ENCODE measurements at places on chromosomes 4 and X.

DNA sequence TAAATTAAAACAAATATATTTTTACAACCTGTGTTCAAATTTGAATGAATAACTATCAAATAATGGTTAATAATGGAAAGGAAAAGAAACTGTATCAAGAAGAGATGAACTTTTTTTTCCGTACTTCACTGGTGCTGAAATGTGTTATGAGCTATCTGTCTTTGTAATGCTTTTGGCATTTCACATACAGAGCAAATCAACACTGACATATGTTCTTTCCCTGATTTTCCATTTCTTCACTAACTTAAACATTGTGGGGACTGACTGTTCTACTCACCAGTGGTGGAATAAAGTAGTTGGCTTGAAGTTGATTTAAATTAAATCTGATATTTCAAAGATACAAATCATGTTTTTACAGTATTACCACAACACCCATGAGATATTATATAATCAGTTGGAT is 304.0 kb upstream of the BMP3 start:
- DNase-seq, result no peak

GRCh38 chrX:2483398-2484060 is 17.2 kb downstream of the DHRSX start:
- DNase-seq, result no peak

DNA sequence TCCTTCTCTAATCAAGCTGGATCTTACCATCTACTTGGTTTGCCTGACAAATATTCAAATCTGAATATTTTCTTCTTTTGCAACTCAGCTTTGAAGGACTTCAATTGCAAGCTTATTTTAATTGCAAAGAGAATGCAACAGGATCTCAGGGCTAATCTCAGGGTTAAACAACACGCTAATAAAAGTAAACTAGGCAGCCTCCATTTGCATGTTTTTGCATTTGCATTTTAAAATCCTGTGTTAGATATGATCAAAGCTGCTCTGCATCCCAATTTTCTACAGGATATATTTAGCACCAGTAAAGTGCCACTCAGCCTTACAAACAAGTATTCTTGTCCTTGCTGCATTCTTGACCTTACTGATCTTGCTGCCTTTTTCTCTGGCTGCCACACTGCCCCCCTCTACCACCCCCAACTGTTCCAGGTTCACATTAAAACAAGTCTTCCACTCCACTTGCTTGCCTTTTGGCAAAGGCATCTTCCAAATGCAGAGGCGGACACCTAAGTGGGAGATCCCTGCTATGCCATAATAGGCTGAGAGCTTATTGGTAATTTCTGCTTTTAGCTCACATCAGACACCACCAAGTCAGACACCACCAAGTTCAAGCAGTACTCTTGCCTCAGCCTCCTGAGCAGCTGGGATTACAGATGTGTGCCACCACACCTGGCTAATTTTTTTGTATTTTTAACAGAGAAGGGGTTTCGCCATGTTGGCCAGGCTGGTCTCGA is 48.1 kb downstream of the GPRIN3 start:
- DNase-seq, result no peak

DNA sequence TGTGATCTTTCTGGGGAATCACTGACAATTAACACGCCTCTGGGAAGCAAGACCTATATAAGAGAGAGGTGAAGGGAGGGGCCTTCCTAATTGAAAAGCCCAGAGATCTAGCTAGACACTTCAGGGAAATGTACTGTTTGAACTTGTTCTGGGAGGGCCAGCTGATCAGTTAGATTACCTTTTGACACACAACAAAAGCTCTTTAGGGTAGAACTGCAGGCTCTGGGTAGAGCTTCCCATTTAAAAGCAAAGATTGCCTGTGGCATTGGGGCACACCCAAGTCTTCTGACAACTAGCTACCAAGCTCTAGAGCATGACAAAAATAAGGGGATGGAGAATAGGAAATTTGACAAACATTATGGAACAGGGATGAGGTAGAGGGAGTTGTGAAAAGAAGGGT is 26.3 kb downstream of the AREG start:
- DNase-seq, result no peak

DNA sequence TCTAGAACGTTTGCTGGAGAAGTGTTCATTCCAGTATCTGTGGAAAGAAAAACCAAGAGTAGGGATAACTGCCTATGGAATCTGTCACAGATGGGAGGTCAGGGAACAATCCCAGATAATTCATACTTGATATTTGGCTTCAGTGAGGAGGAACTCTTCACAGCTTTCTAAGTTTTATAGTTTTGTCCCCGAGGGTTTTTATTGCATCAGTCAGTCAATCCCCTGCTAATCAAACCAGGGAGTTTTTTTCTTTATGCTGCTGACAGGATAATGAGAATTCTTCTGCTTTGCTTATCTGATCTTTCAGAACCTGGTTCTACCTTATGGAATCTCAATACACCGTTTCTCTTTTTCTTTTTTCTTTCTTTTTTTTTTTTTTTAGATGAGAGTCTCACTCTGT is 633 bp upstream of the TRIML2 start:
- no peak for DNase-seq

DNA sequence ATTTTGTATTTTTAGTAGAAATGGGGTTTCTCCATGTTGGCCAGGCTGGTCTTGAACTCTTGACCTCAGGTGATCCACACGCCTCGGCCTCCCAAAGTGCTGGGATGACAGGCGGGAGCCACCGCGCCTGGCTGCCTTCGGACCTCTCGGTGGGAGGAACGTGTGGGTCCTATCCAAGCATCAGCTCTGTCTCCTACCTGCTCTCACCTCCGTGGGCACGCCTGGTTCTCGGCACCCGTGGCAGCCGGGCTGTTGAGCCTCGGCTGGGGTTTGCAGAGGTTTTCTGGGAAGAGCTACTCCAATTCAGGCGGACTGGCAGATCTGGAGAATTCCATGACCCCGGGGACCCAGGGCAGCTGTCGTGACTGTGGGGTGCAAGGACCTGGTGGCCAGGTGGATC is 23.6 kb upstream of the PPP2R3B start:
- DNase-seq, result no peak

DNA sequence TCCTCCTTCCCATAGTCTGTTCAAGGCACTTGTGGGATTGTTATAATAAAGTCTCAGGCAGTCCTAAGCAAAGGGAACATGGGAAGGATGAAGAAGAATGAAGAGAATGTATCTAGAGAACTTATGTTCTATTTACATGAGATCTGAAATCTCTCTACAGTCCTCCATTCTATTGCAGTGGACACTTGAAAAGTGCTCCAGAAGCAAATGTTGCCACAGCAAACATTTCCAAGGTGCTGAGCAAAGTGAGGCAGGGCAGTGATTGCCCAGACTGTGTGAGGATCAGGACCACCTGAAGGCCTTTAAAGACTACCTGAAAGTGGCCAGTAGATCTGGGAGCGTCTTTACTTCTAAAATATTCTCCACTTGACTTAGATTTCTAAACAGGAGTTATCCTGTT is 203.5 kb downstream of the RBM46 start:
- DNase-seq, result no peak

DNA sequence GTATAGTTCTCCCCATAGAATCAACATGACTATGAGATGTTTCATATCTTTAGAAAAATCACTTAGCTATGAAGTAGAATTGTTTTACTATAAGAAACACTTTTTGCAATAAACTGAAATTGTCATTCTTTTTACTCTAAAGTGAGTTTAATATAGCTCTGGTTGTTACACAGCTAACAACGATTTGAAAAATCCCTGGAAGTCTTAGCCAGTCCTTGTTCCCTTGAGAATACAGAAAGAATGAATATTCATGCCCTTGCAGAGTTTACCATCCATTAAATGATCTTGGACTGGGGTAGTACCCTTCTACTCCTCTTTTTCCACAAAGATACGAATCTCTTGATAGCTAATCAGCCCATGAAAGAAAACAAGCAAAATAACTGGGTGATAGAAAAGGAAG is 141.8 kb downstream of the JADE1 start:
- no peak for DNase-seq

DNA sequence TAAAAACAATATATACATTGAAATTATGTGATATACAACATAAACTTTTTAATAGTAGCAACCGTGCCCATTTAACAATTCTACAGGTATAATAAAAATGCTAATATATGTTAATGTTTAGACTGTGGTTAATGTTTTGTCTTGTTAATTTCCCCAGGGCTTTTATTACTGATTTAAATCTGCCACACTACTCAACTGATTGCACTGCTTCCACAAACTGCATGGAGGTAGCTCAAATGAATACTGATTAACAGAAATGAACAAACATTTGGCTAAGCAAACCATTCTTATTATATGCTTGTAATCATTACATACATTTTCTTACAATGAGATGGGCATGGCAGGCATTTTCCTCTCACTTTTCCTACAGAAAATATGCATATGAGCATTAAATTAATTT is 275.9 kb downstream of the GPC3 start:
- DNase-seq, result no peak

- no peak for DNase-seq
These were observed 22.6 kb downstream of the WDR1 start for GRCh38 chr4:10093801-10094552.

GRCh38 chrX:122026665-122027064 is 979.3 kb downstream of the GLUD2 start:
- no peak for DNase-seq

DNA sequence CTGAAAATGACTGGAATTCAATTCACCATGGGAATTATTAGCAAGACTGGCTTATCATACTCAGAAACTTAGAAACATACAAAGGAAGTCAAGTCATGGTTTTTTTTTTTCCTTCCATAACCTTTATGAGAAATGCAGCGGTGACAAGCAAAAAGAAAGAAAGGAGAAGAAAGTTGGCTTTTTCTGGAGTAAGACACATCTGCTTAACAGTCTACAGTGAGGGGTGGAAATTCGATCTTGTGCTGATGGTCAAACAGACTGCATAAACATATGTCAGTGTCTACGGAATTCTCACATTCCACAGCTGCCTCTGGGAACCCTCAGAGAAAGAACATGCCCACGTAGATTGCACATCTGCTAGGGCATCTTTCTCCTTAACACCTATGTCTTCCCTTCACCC is 54.6 kb downstream of the PROM1 start:
- DNase-seq, result peak; percentile 67

GRCh38 chr4:23884741-23885140 is 5.1 kb downstream of the PPARGC1A start:
- peak; percentile 29 for DNase-seq

- no peak for DNase-seq
These were observed 8.2 kb upstream of the GPR78 start for GRCh38 chr4:8571702-8572685.

DNA sequence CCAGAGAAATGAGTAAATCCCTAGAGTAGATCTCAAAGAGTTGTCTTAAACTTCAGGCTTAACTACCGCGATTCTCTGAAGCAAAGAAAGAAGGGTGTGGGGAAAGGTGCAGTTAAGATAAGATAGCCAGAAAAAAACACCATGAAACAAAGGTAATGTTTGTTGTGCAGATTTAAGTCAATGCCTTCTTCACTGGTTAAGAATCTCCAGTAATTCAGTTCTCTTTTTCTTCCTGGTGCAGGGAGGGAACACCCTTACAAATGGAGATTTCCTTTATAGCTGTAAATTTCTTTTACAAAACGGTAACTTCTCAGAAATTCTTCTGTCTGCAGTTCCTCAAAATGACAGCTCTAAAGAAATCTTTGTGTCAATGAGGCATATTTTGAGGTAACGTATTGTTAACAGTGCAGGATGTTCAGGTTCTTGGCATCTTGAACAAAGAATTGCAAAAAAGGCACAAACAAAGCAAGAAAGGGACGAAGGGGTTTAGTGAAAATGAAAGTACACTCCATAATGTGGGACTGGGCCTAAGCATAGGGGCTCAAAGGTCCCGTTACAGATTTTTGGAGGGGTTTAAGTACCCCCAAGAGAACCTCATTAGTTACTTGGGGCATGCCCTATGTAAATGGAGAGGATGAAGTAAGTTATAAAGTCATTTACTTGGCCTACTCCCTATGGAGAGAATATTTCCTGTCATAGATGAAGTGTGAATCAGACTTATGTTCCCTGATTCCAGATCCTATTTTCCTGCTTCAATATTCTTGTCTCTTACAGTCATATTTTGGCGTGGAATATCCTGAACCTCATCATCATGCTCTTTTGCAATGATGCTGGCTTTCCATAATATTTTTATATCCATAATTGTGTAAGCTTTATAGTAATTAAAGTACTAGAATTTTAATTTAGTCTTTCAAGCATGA is 492.0 kb downstream of the PCDH11X start:
- DNase-seq, result no peak

DNA sequence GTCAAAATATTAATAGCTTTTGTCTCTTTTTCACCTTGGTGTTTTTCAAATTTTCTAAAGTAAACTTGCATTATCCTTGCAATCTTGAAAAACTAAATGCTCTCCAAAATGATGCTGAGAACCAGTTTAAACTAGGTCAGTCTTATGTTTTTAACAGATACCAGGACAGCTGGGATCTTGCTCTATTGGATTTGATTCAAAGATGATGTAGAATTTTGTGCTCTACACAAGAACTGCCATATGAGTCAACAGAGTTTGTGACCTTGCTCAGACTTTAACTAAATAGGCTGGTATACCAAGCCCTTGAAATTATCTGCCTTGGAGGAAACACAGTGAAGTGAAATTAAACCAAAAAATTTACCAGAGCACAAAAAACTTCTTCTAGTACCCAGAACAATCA is 991.1 kb downstream of the STPG2 start:
- DNase-seq, result no peak

- no peak for DNase-seq
These were observed 6.5 kb downstream of the UGT2B17 start for GRCh38 chr4:68569466-68570121.

DNA sequence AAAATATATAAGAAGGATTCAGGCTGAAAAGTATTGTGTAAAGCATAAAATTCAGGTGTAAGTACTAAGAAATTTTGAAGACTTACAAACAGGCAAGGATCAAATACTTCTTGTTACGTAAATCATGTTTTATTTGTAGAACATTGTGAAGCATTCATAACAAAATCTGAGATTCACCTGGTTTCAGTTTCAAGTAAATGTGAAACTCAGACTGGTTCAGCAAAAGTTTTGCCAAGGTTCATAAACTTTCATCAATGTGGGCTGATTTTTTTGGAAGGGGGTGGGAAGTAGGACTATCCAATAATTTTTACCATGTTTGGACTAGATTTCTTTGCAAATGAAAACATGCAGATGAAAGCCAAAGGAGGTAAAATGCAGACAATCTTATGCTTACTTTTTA is 527.7 kb downstream of the ANKRD50 start:
- no peak for DNase-seq

All from fibroblast of skin of left quadriceps (primary cell).